ENCODE measurements at places on chromosomes 6 and 20. TPM values are rescaled to one million over a fixed set of nuclear protein-coding genes. Genes with fewer than 3 reads are reported as not detected.

- DNase-seq: no peak
Observed at GRCh38 chr20:12433724-12434123, 516.0 kb downstream of the BTBD3 start.

- no peak for DNase-seq
Observed at GRCh38 chr20:46010491-46011391, 2.0 kb downstream of the MMP9 start.

GRCh38 chr6:68649669-68650068 is 14.6 kb downstream of the ADGRB3 start:
- DNase-seq: no peak

DNA sequence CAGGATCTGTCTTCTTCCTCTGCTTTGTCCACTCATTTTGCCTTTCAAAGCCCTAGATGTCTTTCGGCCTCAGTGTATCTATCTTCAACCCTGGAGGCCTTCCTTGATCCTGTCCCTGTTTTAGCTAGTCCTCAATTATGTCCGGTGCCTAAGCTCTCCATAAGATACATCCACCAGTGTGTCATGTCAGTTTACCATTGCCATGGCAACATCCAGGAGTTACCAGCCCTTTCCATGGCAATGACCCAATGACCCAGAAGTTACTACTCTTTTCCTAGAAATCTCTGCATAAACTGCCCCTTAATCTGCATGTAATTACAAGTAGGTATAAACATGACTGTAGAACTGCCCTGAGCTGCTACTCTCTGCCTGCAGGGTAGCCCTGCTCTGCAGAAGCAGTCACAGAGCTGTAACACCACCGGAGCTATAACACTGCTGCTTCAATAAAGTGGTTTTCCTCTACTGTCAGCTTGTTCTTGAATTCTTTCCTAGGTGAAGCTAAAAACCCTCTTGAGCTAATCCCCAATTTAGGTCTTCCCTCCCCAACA is 712.1 kb upstream of the AGPAT4 start:
- no peak for DNase-seq

- no peak for DNase-seq
Observed at GRCh38 chr20:50141811-50142561, 11.5 kb downstream of the PEDS1 start.

DNA sequence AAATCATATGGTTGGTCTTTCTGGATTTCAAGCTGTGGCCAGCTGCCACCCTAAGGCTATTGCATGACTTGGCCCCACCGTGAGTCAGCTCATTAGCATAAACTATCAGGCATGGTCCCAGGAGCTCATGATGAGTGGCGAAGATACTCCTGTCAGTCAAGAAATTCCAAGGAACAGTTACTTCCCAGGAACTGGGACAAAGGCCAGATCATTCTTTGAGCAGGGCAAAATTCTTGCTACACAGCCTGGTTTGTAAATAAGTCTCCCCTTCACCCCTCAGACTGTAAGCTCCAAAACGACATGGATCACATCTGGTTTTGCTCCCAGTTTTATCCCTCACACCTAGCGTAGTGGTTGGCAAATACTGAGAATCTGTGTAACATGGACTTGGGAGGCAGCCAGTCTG is 33.0 kb upstream of the KIAA1586 start:
- DNase-seq: no peak

DNA sequence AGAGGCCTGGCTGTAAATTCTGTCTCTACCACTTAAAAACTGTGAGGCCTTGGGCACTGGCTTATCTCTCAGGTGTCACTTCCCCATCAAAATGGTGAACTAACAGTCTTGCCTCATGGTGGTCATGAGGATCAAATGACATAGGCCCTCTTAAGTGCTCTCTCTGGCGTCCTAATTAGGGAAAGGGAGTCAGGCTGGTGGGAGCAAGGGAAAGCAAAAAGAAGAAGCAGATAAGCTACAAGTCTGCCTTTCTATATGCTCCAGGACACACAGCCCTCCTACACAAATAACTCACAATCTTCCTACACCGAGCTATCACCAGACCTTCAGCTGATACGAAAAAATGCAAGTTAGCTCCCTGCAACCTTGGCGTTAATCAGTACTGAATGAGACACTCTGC is 19.5 kb upstream of the SLC22A16 start:
- DNase-seq: no peak

DNA sequence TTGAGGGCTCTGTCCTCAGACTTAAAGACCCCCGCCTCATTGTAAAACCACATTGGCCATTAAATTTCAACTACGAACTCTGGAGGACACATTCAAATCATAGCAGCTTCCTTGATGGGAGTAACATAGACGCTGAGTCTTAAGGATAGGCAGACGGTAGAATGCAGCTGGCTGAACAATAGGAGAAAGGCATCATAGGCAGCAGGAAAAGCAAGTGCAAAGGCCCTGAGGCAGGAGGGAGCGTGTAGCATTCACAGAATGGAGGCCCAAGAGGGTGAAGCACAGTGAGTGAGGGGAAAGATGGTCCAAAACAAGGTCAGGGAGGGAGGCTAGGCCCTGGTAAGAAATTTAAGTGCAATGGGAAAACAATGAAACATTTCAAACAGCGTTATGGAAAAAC is 8.6 kb upstream of the PFDN4 start:
- no peak for DNase-seq

DNA sequence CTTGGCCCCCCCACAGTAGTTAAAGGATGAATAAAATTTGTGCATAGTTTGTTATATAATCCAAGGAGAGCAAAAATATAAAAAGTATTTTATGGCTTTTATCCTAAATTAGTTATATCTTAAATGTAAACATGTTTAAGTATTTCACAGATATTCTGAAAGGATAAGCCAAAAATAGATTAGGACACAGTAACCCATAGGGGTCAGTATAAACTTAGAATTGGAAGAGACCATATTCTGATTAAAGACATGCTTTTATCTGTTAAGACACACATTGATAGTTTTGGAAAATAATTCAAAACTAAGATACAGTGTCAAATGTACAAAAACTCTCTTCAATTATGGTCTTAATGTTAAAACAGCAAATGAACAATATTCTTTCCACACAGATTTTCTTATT is 4.5 kb upstream of the SERINC1 start:
- DNase-seq: no peak

DNA sequence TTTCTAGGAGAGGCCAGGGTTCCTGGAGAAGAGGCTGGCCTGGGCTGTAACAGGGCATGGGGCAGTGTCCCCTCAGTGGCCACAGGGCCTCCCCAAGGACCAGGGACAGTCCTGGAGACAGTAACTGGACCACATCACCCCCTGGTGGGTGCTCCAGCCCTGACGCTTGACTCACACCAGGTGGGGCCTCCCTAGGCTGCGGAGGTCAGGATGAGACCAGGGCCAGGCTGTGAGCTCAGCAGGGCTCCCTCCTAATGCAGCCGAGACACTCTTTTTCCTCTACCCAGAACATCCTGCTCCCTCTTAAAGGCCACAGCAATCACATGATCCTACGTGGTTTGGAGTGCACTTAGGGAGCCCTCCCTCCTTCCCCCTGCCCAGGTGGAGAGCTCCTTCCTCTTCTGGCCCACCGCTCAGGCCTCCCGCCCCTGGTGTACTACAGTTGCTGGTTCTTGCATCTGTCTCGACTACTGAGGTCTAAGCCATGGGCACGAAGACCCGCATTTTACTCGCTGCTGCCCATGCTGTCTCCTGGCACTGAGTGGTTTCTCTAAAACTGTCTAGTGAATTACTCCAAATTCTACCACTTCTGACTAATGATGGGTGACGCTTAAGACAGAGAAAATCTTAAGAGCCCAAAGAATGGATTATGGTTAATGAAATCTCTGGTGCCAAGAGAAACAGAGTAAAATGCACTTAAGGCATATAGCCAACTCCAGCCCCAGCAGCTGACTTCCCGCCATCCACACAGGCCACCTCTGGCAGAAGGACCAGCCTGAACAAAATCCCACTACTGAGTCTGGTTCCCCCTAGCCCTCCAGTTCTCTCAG is 166.1 kb upstream of the CST7 start:
- DNase-seq: no peak

DNA sequence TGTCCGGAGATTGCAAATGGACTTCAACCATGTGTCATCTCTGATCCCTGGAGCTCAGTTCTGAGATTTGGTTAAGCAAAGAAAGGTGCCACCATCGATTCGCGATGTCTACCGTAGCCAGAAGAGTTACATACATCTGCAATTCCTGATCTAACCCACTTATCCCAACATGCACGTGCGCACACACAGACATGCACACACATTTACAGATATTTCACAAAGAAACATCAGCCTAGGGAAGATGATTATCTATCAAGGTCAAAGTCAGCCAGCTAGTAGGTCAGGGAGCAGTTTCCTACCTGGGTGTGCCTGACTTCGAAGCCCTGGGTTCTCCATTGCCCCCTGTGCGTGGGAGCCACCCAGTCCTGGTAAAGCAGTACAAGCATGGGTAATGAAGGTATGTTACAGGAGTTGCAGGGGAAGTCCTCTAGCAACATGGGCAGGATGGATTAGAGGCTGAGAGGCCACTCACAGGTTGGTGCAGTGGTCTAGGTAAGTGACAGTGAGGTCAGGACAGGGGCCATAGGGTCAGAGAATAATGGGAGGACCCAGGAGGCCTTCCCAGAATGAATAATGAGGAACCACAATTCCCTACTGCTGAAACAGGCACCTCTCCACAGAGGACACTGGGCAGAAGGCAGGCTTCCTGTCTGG is 85.2 kb upstream of the MYL9 start:
- no peak for DNase-seq

GRCh38 chr6:100202417-100203194 is 208.6 kb upstream of the MCHR2 start:
- no peak for DNase-seq

- DNase-seq: no peak
Observed at GRCh38 chr6:6750594-6751265, 162.2 kb downstream of the LY86 start.

GRCh38 chr6:150355932-150356331 is 12.9 kb upstream of the IYD start:
- DNase-seq: no peak

GRCh38 chr6:6612308-6612707 is 23.8 kb downstream of the LY86 start:
- DNase-seq: no peak

DNA sequence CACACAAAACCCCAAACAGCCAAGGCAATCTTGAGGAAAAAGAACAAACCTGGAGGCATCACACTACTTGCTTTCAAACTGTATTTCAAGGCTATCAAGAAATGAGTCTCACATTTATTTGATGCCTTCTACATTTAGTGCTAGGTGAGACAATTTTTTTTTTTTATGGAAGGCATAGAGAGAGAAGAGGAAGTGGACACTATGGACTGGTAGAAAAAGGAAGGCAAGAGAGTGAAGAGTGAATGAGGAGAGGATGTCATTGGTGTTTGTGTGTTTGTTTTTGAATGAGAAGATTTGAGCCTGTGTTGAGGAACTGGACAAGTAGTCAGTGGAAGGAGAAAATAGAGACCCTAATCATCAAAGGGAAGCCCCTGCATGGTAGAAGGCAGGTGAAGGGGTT is 182.0 kb upstream of the JAG1 start:
- DNase-seq: no peak

GRCh38 chr6:93282521-93283031 is 136.8 kb downstream of the EPHA7 start:
- no peak for DNase-seq

- DNase-seq: no peak
Observed at GRCh38 chr6:30836431-30836866, 47.9 kb upstream of the DDR1 start.

- no peak for DNase-seq
Observed at GRCh38 chr6:87431263-87431662, 23.5 kb downstream of the CFAP206 start.

- DNase-seq: no peak
Observed at GRCh38 chr6:16196260-16196983, 42.0 kb upstream of the GMPR start.

- DNase-seq: no peak
Observed at GRCh38 chr6:63677282-63677681, 41.7 kb downstream of the PHF3 start.

DNA sequence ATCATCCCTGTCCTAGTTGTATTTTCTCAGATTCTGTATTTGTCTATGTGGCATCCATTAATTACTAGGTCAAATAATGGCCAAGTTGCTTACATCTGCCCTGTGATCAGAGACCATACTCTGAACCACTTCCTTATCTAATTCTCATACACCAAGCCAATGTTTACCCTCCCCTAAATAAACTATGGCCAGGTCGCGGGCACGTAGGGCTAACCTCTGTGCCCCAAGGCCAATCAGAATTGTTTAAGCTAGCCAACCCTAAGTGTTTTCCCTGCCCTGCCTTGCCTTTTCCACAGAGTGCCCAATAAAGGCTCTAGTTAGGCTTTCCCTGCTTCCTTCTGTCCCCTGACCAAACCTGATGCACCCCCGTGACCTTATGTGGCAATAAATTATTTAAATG is 2.8 kb upstream of the CALHM4 start:
- DNase-seq: no peak

- DNase-seq: no peak
Observed at GRCh38 chr20:50313827-50314677, 123.4 kb downstream of the CEBPB start.

DNA sequence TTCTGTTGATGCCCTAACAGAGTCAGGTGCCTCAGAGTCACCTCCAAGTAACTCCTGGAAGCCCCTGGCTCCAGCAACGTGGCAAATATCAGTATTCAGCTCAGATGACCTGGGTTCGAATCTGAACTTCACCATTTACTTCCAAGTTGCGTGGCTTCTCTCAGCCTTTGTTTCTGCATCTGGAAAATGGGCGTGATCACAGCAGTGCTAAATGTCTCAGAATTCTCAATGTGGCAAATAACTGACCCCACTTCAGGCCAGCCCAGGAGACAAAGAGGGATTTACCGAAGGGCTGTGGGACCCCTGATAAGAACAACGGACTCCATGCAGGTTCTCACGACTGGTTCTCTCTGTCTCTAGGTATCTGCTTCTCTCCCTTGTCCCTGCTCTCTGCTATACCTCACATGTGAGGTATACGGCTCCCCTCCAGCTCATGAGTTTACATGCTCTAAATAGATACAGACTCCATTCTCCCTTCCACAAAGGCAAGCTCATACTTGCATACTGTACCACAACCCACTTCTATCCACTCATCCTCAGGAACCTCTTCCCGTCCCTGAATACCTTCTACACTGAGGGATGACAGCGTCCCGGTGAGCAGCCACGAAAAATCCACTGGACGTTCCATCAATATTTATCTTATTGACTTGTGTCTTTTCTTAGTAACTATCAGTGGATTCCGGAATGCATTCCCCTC is 84.1 kb downstream of the SNX5 start:
- no peak for DNase-seq

GRCh38 chr6:115539531-115539930 is 521.2 kb downstream of the FRK start:
- DNase-seq: no peak

GRCh38 chr20:19713822-19714578 is 44.1 kb upstream of the RIN2 start:
- no peak for DNase-seq

CDH26 gene
- 10.3 TPM for total RNA-seq

AGPAT4 gene
- total RNA-seq: 1.0 TPM

DEFB132 gene
- not detected for total RNA-seq

VWA7 gene
- 0.57 TPM for total RNA-seq

PRR18 gene
- total RNA-seq: not detected

SIRPD gene
- not detected for total RNA-seq

RIMS1 gene
- 2.0 TPM for total RNA-seq

KIF25 gene
- not detected for total RNA-seq

MDFI gene
- total RNA-seq: 84.7 TPM

TREML2 gene
- not detected for total RNA-seq

LPIN3 gene
- 38.6 TPM for total RNA-seq

UBD gene
- 0.76 TPM for total RNA-seq

GRM1 gene
- not detected for total RNA-seq

PTCHD4 gene
- total RNA-seq: not detected

EFCAB8 gene
- not detected for total RNA-seq
